Activated CD4-positive, alpha-beta T cell treated with anti-CD3 and anti-CD28 coated beads, Interleukin-2, Interleukin-6, amounts not matched to agents 100 ng/mL and 50 ng/mL, durations not matched to agents 16 hours and 8 hours (primary cell): ENCODE measurements at places on chromosomes 11 and 22.

DNA sequence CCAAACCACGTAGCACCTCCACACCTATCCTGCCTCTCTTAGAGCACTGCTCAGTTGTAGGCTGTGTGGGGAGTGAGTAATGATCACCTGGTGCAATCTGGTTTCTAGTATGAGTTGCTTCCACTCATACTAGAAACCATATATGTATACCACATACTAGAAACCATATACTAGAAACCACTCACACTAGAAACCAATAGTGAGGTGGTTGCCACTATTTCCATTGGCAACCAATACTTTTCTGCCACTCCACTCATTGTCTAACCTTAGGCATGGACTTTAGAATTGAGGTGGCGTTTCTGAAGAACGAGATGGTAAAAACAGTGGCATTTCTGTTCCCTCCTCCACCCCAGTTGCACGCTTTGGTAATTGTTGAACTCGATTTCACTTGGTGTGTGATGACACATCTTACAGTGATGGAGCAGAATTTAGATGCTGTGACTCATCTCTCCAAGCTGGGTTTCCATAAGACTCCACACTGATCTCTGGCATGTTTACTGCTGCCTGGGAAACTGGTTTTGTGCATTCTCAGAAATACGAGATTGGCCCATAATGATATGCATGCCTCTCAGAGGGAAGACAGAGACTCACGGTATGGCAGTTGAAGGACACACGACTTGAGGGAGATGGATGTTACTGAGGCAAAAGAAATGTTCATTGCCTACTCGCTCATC is 82.9 kb downstream of the KIRREL3 start:
- DNase-seq, result peak; percentile 86

- no peak for DNase-seq
Observed at GRCh38 chr11:83172551-83172950, 15.6 kb downstream of the PCF11 start.

- DNase-seq, result no peak
Observed at GRCh38 chr22:29755889-29756288, 10.9 kb downstream of the ZMAT5 start.

DNA sequence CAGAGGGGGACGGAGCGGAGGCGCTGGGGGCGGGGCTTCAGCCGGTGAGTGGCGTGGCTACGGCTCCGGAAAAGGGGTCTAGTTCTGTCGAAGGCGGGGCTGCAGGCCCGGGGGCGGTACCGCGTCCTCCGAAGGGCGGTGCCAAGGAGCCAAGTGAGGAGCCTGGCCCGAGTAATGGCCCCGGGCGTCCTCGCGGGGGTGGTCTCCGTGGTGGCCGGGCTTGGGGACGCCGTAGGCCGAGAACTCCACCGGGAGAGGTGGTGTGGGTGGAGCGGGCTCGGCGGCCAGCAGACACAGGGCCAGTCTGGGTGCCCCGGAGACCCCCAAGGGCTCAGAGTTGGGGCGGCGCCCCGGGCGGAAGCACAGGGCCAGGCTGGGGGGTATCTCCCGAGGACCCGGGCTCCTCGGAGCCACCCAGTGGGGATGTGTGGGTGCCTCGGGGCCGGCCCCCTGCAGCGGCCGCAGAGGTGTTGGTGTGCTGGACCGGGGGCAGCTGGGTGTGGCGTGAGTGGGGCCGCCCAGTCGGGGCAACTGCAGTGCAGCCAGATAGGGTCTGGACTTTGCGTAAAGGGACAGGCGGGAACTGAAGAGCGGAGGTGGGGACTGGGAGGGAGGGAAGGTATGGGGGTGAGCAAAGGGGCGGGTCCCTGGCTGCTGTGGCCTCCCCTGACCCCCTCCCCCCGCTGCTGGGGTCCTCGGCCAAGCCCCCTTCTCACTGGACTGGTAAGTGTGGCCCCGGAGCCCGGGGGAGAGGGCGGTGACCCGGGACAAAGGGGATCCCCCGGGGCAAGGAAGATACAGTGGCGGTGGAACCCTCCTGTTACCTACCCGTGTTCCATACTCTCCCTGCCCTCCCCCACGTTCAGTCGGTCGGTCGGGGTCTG is 838 bp downstream of the FKBP2 start:
- DNase-seq, result peak; percentile 29

GRCh38 chr11:132248580-132248979 is 878.2 kb downstream of the NTM start:
- no peak for DNase-seq

- DNase-seq, result no peak
Observed at GRCh38 chr11:104394508-104394907, 230.6 kb upstream of the PDGFD start.

GRCh38 chr22:29650370-29650769 is 46.9 kb downstream of the NF2 start:
- DNase-seq, result no peak

DNA sequence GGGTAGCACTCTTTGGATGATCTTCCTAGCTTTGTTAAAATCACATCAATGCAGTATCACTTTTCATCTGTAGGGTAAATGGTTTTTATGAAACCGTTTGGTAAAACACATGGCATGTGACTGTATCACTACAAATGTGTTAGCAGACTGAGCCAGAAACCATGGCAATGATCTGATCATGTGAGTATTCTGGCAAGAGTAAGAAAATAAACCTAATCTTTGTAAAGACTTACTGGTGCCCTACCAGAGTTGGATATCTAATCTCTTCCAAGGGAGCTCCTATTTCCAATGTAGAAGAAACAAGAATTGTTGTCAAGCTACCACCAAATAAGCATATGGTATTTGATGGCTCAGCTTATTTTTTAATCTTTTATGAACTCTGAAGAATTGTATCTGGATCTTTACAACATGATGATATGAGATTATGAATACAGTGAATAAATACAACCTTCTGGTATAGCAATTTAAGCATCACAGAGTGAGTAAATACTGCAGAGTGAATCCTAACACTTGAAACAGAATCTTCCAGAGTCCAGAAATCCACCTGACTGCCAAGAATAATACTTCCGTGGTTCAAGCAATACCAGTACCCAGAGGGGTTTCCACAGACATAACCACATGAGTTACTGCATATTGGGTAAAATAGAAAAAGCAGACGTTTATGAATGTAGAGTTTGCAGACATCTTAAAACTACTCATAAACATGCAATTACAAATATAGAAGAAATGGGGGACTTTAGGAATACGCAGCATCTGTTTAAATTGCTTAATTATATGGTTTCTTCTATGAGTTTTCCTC is 238.8 kb downstream of the TTC28 start:
- no peak for DNase-seq

DNA sequence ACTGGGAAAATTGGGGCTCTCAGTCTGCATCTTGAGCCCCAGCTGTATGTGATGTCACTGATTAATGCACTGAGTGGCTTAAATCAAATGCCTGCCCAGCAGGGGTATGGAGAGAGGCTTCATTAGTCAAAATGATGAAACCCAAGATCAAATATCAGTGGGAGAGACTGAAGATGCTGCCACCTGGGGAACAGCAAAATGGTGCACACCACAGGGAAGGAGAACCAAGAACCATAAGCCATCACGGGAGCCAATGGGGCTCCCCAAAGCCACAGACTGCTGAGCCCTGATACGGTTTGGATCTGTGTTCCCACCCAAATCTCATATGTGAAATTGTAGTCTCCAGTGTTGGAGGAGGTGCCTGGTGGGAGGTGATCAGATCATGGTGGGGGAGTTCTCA is 85.6 kb downstream of the CTTN start:
- DNase-seq, result no peak

DNA sequence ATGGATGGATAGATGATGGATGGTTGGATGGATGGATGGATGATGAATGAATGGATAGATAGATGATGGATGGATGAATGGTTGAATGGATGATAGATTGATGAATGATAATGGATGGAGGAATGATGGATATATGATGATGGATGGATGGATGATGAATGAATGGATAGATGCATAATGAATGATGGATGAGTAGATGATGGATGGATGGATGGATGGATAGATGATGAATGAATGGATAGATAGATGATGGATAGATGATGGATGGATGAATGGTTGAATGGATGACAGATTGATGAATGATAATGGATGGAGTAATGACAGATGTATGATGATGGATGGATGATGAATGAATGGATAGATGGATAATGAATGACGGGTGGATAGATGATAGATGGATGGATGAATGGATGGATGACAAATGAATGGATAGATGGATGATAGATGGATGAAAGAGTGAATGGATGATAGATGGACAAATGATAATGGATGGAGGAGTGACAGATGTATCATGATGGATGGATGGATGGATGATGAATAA is 1466.5 kb downstream of the BRD1 start:
- DNase-seq, result no peak

DNA sequence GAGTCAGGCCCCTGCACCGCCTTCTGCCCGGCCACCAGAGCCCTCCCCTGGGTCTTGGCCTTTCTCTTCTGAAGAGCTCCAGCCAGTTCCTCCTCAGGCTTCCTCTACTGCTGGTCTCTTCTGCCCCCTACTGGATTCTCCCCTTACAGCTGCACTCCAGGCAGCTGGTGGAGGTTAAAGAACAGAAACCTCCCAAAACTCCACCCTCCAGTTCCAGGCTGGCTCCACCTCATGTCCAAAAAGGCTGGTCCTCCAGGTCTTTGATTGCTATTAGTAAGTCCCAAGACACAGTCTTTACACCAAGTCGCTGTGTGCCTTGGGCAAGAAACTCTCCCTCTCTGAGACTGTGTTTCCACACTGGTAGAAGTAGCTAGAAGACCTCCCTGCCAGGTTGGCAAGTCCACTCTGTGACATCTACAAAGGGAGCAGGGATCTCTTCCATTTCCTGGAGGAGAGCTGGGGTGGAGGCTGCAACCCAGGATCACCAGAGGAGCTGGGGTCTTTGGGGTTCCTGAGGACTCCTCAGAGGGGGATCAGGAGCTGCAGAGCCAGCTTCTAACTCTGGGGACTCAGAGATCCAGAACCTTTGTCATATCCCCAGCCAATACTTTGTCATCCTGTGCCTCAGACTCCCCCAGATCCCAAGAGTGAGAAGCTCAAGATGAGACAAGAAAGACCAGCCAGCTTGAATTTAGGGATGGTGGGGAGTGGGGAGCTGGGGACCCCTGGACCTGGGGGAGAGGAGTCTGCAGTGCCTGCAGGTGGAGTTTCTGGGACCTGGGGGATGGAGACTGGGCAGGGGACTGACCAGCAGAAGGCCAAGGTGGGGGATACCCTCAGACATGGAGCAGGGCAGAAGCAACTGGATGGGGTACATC is 3.4 kb upstream of the IGLL5 start:
- peak; percentile 84 for DNase-seq

- no peak for DNase-seq
Observed at GRCh38 chr11:115920092-115920461, 415.9 kb upstream of the CADM1 start.

GRCh38 chr11:116452461-116452860 is 320.3 kb downstream of the BUD13 start:
- DNase-seq, result no peak

- peak; percentile 7 for DNase-seq
Observed at GRCh38 chr11:22432291-22433093, 94.3 kb downstream of the SLC17A6 start.

DNA sequence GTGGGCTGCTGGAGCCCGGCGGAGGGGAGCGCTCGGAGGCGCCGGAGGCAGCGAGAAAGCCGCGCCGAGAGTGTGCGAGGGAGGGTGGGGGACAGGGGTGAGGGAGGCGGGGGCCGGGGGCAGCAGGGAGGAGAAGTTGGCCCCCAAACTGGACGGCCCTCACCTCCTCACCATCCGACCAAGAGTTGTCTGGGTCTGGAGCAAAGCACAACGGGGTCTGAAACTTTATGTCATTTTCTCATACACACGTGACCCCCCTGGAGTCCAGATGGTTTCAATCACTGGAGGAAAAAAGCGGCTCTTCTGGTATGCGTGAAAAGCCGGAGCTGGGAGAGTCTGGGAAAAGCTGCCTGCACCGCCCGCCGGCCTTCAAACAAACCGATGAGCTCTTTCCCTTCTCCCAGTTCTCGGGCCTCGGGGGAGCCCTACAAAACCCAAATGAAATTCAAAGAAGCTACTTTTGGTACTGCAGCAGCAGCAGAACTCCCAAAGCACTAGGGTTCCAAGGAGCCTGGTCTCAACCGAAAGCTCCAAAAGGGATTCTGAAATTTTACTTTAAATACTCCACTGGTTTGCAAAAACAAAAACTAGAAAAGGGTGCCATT is 39.7 kb upstream of the AKIP1 start:
- DNase-seq, result no peak

- no peak for DNase-seq
Observed at GRCh38 chr11:15695096-15695721, 580.5 kb downstream of the INSC start.
